ENCODE measurements at places on chromosomes 16 and 17.

DNA sequence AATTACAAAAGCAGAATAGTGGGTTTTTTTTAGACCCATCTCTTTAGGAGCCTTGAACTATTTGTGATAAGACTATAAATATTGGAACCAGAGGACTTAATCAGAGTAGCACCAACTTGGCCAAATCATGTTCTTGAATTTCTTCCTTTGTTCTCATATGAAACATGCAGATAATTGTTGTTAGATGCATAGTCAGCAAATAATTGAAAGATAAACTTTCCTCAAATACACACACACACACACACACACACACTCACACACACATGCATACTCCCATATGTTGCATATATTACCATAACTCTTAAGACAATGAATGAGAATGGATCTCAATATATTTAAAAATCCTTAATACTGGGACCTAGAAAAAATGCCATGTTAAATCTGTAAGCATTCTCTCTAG, 310.4 kb downstream of the KCNJ2 start:
- no peak for DNase-seq

- DNase-seq, result no peak
These were observed 12.4 kb downstream of the ZSCAN10 start for GRCh38 chr16:3086596-3087242.

DNA sequence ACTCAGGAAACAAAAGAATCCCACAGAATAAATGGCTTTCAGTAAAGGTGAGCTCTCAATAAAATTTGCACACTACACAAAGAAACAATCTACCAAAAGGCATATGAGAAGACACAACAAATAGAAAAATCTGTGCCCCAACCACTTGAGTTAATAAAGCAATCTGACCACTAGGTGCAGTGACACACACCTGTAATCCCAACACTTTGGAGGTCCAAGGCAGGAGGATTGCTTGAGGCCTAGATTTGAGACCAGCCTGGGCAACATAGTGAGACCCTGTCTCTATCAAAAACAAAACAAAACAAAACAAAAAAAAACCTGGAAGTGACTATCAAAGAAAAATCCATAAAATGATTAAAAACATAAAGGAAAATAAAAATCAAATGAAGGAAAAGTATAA, 9.6 kb upstream of the ABCA5 start:
- no peak for DNase-seq

- no peak for DNase-seq
These were observed 355.6 kb downstream of the SEC14L1 start for GRCh38 chr17:77496401-77496801.

- DNase-seq, result no peak
These were observed 522 bp upstream of the VEZF1 start for GRCh38 chr17:57988301-57989250.

DNA sequence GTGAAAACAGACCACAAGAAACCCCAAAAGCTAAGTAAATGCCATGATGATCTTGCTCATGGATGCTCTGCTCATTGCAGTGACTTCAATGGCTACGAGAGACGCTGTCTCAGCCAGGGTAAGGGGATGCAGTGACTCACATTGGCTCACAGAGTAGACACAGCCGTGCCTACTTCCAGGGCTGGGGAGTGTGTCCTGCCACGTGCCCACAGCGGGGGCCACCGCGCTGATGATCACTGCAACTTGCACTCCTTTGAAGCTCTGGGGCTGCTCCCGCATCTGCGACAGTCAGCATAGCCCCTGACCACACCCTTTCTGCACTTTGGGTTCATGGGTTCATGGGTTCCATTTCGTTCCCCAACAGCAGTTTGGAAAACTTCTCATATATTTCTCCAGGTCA, 231.4 kb upstream of the RPL38 start:
- DNase-seq, result no peak

DNA sequence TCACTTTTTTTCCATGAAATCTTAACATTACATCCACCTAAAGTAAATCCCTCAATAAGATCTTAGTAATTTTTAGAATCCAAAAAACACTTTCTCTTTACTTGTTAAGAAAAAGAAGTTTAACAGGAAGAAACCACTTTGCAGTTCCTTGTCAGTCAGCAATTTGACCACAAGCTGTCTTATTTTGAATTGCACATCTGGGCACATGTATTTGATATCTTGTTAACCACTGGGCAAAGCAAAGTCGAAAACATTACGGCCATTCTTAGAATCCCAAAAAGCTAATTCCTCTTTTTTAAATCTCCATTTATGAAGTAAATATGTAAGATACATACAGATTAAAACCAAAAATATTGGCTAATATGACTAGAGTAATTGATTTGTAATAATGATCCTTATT, 1.1 kb downstream of the ABCA10 start:
- DNase-seq, result no peak

- DNase-seq, result peak; percentile 91
These were observed 43.6 kb downstream of the SMG6 start for GRCh38 chr17:2259769-2260536.

DNA sequence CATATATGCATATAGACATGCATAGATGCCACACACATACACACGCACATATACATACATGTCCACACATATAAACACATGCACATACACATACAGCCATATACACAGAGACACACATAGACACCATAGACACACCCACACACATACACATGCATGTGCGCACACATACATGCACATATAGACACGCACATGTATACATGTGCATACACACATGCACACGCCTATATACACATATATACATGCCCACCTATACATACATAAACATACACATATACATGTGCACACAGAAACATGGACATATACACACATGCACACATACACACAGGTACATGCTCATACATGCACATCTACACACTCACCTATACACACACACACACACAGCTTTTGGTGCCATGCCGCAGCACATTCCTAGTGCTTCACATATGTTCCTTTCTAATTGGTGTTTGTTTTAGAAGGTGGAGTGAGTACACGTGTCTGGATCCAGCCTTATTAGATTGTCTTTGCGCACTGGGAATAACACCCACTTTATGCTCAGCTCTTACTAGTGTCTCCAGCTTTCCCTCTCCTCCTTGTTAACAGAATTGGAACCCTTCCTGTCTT, 198.0 kb downstream of the RPTOR start:
- DNase-seq, result no peak

DNA sequence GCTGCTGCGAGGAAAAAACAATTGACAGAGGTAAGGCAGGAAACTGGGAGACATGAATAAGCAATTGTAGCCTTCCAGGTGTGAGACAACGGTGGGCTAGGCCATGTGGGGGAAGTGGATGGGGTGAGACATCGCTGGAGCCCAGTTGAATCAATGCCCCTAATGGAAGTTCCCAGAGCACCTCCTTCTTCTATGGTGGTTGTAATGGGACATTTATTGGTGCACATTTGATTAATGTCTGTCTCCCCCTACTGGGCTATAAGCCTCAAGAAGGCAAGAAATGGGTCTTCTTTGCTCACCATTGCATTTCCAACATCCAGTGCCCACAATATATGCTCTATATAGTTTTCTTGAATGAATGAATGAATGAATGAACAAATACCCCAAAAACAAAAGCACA, 22.7 kb upstream of the CD300E start:
- DNase-seq, result no peak
